ENCODE measurements at places on chromosomes 16 and 17.

GRCh38 chr16:86297391-86297790, 212.9 kb upstream of the FOXF1 start:
- DNase-seq: no peak

- DNase-seq: peak; percentile 37
Measured at GRCh38 chr17:43772877-43773648, 5.7 kb downstream of the DUSP3 start.

DNA sequence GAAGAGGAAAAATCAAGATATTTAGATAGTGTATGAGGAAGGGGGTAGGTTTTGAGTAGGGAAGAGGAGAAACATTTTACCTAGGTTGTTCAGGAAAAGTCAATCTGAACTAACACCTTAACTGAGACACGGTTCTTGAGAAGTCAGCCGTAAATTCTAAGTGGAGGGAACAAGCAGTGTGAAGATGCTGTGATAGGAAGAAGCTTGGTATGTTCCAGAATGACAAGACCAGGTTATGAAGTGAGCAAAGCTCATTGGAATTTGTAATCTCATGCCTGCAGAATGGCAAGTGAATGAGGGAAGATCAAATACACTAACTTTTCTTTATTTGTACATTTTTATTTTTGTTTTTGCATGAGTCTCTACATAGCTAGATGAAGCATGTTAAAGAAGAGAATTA, 307.6 kb downstream of the ZFHX3 start:
- DNase-seq: no peak

DNA sequence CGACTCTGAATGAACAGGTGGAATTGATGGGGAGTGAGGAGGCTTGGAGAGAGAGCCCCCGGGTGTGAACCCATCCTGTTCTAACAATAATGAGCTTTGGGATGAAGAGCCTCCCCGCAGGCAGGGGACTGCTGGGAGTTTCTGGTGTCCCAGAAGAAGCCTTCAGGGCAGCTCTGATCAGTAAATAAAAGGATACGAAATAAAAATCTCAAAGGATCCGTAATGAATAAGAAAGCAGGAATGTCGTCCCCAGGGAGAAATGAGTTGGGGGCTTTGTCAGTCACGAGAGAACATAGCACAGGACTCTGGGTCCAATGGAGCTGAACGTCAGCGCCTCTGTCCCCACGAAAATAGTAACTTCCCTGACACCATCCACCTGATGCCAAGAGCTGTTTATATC, 113.4 kb downstream of the PITPNC1 start:
- DNase-seq: no peak
